ENCODE measurements at places on chromosomes 16 and 17.

DNA sequence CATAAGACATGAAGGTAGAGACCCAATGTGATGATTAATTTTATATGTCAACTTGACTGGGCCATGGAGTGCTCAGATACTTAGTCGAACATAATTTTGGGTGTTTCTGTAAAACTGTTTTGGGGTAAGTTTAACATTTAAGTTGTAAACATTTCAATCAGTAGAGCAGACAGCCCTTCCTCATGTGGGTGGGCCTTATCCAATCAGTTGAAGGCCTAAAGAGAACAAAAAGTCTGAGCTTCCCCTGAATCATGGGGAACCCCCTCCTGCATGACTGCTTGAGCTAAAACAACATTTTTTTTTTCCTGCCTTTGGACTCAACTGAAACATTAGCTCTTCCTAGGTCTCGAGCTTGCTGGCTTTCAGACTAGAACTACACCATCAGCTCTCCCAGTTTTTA lies 327.3 kb upstream of the SOX9 start:
- DNase-seq = no peak

DNA sequence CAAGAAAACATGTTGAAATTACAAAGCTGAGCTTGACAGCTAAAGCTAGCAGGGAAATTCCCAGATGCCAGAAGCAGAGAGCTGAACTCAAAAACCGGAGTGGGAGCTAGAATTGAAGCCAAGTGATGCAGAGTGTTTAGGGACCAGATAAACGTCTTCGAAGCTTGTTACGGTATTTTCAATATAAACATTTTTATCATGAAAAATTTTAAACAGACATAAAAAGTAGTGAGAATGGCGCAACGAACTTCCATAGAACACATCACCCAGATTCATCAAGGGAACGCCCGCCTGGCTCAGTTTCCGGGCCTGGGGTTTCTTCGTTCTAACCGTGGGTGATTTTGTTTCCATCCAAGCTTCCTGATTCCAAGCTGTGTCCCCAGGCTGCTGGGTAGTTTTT lies 18.1 kb downstream of the SPNS2 start:
- DNase-seq = no peak

DNA sequence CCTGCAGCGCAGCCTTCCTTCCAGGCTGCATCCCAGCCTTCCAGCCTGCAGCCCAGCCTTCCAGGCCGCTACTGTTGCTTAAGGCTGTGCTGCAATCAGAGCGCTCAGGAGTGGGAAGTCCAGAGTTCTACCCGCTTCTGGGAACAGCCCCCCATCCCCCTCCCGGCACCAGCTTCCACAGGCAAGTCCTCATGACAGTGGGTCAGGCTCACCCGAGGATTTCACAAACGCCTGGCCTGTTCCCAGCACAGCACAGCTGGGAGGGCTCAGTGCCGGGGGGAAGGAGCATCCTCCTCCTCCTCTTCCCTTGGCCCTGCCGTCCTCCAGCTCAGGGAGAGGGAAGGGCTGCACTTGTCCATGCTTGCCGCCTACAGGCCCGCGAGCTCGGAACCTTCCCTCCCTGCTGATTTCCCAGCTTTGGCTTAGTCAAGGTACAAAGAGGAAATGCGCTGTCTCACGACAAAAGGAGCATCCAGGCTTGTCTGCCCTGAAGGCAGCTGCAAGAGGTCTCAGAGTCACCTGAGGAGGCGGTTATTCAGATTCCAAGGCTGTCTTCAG lies 8.3 kb downstream of the SOCS3 start:
- no peak for DNase-seq

- no peak for DNase-seq
Measured at GRCh38 chr16:91484-91883, 13.5 kb downstream of the MPG start.

DNA sequence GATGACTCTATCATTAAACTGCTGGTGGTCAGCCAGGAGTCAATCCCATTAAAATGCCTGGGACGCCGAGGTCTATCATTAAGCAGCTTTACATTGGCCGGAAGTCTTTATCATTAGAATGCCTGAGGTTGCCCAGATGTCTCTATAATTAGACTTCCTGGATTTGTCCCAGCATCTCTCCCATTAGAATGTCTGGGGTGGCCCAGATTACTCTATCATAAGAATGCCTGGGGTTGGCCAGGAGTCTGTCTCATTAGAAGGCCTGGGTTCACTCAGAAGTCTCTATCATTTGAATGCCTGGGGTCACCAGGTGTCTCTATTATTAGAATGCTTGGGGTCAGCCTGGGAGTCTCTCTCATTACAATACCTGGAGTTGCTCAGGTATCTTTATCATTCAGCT lies 2227.2 kb downstream of the TP53TG3F start:
- DNase-seq = no peak

- DNase-seq = no peak
Measured at GRCh38 chr17:69427486-69428197, 13.1 kb downstream of the MAP2K6 start.

DNA sequence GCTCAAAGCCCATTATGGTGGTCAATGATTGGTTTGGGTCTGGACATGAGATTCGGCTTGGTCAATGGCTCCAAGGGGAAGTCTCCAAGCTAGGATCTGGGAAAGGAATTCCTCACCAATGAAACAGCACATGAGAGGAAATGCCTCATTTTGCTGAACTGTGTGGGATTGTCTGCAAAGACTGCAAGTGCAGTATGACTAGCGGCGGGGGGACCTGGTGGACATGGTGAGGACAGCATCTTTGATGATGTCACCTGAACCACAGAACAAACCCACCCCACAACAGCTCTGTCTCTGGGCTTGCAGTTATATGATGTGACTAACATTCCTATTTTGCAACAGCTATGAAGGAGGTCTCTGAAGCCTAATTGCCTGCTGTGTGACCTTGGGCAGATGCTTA lies 50.6 kb upstream of the NKD1 start:
- no peak for DNase-seq

GRCh38 chr17:9443811-9444210 lies 131.8 kb downstream of the STX8 start:
- DNase-seq = no peak

DNA sequence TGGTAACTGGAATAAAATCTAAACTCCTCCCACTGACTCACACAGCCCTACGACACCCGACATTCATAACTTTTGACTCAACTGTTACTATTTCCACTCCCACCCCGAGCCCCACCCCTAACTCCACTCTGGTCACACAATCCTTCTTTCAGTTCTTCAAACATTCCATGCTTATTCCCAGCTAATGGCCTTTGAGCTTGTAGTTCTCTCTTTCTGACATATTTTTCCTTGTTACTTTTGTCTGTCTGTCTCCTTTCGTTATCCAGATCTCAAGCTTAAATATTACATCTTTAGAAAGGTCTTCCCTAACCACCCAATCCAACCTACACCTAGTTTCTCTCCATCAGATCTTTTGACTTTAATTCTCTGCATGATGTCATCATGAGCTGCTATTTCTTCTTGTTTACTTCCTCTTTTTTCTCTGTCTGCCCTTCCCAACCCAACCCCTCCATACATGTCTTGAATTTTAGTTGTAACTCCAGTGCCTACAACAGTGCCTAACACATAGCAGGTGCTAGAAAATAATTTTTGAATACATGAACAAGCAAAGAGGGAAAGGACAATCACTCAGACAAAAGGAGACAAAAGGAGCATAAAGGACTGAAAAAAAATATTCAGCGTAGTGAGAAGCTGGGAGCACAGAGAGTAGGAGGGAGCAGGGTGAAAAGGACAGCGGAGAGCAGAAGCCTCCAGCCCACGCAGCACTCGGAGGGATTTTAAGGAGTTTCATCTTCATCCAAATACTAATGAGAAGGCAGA lies 65.2 kb upstream of the SMIM36 start:
- DNase-seq = no peak

GRCh38 chr16:88430185-88430523 lies 22.9 kb upstream of the ZFPM1 start:
- DNase-seq = no peak

DNA sequence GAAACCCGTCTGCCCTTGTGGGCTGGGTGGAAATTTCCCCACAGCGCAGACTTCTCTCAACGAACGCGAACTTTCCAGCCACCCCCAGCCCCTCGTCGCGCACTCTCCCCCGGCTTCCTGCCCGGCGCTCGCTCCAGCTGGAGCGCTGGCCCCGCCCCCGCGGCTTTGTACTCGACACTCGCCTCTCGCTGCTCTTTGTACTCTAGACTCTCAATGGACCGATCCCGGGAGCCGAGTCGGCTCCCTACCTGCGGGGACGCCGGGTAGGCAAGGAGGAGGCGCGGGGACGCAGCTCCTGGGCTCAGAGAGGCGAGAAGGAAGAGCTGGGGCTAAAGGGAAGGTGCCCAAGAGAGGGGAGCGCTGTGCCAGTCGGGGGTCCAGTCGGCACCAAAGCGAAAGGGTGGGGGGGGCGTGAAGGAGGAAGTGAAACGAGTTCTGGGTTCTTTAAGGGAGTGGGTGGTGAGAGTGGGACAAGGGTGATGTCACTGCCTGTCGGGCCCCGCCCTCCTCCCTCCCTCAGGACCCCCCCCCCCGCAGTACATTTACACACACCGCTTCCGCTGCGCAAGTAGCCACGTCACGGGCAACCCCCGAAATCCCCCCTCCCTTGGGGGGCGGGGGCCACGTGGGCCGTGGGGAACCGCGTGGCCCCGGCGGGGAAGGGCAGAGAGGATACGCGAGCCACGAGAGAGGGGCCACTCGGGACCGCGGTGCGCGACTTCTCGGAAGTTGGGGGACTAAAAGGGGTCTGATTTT lies 9.7 kb downstream of the KDM6B start:
- DNase-seq = peak; percentile 91

DNA sequence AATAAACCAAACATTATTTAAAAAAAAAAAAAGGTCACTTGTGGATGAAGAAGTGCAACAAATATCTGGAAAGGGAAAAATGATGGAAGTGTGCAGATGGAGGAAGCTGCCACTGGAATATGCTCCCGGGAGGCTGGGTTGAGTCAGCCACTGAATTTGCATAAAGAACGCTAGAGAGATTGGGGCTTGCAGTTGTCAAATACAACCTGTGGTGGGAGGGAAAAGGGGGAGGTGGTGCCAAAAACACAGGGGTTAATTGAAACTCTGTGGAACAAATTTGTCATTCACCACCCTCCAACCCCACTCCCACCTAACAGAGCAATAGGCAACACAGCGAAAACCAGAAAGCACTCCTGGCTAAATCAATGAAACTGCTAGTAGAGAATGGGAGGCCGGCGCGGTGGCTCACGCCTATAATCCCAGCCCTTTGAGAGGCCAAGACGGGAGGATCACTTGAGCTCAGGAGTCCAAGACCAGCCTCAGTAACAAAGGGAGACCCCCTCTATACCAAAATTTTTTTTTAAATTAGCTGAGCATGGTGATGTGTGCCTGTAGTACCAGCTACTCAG lies 37.6 kb upstream of the RPL38 start:
- no peak for DNase-seq

GRCh38 chr16:85856079-85856478 lies 42.9 kb upstream of the IRF8 start:
- no peak for DNase-seq

GRCh38 chr16:11456741-11457140 lies 111.5 kb downstream of the RMI2 start:
- DNase-seq = no peak

GRCh38 chr17:45923511-45924268 lies 29.3 kb downstream of the MAPT start:
- no peak for DNase-seq

GRCh38 chr17:412211-413015 lies 59.8 kb upstream of the RPH3AL start:
- DNase-seq = no peak

DNA sequence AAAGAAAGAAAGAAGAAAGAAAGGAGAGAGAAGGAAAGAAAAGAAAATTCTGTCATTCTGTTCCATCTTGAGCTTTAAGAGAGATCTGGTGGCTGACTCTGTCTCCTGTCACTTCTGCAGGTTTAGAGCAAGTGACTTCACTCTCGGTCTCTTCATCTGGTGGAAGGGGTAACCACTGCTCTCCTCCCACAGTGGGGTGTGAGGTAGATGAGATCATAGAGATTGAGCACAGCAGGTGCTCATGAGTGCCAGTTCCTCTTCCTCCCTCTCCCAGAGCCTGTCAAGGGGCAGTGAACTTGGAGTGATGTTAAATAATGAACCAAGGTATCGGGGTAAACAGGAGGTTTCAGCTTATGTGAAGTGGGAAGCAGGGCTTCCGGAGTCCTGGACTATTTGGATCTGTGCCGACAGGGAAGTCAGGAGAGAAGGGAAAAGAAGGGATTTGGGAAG lies 47.7 kb downstream of the BEAN1 start:
- DNase-seq = no peak

DNA sequence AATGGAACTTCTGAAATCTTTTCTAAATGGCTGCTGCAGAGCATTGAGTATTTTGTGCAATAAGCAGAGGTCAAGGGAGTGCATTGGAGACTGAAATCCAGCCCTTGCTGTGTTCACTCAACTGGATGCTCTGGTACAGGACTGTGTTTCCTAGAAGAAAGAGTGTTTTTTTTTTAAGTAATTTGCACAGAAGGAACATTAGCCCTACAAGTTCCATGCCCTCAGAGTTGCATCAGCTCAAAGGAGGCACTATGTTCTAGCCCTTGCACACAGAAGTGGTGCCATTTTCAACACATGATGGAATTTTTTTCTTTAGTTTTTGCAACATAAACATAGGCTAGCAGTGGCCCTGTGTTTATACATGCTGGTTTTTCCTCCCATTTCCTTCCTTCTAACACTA lies 144.1 kb upstream of the HLF start:
- no peak for DNase-seq

DNA sequence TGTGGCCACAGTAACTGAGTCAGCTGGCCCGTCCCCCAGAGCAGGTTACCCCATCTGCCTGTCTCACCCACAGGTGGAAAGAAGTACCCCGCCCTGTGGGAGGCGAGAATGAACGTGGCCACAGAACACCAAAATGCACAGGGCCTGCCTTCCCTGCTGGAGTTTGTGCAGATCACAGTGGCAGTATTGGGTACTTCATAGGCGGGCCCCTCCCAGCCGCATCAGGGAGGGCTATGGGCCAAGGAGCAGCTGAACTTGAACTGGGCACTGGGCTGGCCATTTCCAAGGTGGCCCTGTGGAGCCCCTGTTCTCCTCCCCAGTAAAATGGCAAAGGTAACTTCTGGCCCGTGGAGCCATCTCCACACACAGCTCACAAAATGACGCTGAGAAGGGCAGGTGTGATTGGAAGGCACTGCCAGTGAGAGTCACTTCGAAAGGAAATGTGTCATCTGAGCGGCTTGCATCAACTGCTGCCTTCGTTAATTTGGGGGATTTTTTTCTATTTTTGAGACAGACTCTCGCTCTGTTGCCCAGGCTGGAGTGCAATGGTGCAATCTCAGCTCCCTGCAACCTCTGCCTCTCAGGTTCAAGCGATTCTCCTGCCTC lies 162.9 kb downstream of the ENGASE start:
- no peak for DNase-seq

DNA sequence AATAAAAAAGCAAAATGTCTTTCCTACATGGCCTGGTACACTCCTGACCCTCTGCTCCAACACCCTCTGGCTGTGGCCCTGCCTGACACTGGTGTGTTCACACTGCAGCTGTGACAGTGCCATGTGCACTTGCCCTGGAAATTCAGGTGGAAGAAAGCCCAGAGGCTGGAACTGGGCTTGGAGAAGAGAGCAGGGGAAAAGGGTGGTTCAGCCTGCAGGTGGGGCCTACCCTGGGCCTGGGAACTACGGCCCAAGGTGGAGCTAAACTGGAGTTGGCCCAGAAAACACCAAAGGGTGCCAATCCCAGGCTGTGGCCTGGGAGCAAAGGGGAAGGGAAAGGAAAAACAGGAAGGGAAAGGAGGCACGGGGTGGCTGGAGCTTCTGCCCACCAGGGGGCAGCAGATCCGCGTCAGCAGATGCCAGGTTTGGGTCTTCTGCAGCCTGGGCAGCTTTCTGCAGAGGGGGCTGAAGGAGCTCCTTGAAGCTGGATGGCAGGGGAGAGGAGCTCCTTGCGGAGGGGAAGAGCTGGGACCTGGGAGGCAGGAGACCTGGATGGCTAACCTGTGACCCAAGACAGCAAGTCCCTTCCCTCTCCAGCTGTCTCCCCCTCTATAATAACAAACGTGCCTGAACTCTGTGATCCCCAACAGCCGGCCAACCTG lies 15.4 kb upstream of the CTCF start:
- DNase-seq = peak; percentile 58

Measured in stimulated activated CD4-positive, alpha-beta T cell treated with anti-CD3 and anti-CD28 coated beads, Interleukin-15, amount 100 ng/mL, for 1 hour (primary cell).